CD4-positive, alpha-beta T cell treated with Interleukin-4 for 4 hours (primary cell): ENCODE measurements at places on chromosomes 3 and 15.

- no peak for DNase-seq
Observed at GRCh38 chr3:111838133-111838532, 20.9 kb upstream of the PHLDB2 start.

DNA sequence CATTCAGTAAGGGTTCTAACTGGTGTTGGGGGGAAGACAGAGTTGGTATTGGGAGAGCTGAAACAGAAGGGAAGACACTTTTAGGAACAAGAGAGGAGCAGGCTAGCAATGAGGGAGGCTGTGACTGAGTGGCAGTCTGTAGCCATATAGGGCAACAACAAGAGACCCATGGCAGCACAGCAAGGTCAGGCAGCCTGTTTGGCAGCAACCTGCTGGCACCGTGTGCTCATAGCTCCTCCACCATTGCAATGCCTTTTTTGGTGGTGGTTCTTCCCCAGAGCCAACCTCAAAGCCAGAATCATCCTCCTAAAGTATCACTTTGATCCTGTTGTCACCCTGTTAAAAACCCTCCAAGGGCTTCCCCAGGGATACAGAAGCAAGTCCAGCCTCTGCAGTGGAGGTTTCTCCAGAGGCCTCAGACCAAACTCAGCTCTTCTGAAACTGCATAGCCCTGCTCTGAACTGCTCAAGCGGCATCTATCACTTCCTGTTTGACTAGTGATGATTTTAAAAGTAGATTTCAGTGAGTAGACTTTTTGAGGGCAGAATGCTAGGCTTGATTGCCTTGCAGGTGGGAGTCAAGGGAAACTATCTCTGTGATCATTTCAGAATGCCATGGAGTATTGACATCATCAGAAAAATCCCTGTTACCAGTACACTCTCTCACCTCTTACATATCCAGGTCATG, 176.9 kb downstream of the STAC start:
- no peak for DNase-seq

GRCh38 chr3:117217355-117217754, 507.8 kb downstream of the TUSC7 start:
- DNase-seq = no peak

DNA sequence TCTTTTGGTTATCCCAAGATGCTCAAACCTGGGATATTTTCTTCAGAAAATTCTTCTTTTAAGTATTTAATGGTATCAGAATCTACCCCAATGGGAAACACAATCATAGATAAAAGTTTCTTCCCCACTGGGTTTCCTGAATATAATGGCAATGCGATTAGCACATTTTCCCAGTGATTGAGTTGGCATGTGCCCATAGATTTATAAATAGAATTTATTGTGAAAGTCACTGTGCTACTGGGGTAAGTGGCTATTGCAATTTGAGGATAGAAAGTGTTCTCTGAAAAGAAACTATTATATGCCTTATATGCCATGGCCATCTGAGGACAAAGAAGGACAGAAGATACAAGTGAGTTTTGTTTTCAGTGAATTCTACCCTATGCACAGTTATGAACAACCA, 99.0 kb upstream of the RBMS3 start:
- DNase-seq = no peak

DNA sequence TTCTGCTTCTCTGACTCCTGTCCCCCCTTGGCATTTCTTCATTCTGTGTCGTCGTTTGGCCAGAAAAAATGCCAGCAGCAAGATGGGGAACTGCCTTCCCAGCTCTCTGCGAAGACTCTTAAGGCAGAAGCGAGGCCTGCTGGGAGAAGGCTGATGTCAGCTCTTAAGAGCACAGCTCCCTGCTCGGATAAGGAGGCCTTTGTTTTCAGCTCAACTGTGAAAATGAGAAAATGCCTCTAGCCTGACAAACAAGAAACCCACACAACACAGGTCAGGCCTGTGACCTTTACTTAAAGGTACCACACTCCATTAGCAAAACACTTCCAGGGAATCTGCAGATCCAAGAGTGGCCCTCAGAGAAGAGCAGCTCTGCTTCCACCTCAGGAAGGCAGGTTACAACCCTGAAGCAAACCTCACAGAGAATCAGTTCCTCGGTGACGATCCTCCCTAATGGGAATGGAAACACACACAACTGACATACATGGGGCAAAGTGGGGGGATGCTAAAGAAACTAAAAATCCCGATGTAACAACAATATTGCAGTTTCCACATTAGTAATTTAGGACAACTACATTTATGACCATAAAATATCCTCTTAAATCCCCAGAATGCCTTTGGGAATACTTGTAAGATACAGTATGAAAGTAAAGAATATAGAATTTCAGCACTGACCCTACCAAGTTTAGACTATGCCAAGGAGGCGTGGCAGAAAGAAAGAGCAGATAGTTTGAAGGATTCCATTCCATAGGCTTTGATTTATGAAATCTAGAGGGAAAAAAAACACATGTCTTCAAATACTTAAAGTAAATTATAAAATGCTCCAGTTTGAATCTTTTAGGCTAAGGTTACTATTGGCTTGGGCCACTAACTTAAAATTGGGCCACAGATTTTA, 52.1 kb downstream of the VGLL4 start:
- DNase-seq = no peak

- peak; percentile 73 for DNase-seq
Observed at GRCh38 chr3:108489776-108490175, 20.6 kb downstream of the MYH15 start.

DNA sequence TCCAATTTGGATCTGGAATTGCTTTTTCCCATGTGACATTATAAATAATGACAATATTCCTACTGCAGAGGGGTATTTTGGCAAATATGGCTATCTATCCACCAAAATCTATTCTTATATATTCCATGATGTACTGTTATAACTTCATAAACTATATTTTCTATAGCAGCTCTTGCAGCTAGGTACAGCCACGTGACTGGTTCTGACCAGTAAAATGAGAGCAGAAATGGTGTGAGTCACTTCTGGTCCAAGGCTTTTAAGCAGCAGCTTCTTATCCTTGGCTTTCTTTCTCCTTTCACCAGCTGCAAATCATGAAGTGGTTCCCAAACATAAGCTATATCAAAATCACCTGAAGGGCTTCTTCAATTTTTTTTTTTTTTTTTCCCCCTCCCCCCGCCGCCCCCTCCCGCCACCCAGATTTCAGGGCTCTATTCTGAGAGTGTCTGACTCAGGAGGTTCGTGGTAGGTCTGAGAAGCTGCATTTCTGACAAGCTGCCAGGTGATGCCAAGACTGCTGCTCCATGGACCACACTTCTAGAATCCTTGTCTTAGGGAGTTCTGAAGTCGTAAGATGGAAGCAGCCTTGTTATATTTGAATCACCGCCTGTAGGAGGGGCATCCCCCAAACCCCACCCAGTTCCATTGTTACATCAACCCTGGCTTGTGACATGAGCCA, 357.5 kb downstream of the CHST2 start:
- no peak for DNase-seq

DNA sequence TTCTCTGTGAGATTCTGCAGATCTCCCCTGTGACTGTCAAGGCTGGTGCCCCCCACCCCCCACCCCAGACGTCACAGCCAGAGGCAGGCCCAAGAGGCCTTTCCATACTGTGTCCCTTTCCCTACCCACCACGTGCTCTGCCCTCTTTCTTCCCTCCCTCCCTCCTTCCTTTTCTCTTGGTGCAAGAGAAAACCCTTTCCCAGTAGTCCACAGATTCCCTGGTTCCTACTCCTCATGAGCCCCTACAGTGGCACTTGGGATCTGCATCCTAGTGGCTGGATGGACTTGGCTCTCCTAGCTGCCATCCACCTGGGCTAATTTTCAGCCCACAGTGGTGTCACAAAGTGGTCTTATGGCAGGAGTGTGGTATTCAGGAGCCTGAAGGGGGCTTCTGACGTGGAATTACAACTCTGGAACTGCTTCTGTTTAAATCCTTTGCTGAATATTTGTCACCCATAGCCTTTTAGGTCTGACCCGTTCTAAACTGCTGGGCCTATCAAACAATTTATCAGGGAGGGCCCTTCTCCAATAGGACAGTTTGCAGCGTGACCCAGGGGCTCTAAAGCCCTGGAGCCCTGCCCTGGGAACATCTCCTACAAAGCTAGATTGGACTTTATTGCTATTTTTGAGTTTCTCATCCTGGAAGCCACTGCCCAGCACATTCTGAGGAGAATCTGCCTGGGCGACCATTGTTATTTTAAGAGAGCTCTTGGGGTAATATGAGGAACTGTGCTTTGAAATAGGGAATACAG, 35.3 kb downstream of the KLF13 start:
- no peak for DNase-seq

- no peak for DNase-seq
Observed at GRCh38 chr3:118476885-118477618, 557.6 kb downstream of the IGSF11 start.

DNA sequence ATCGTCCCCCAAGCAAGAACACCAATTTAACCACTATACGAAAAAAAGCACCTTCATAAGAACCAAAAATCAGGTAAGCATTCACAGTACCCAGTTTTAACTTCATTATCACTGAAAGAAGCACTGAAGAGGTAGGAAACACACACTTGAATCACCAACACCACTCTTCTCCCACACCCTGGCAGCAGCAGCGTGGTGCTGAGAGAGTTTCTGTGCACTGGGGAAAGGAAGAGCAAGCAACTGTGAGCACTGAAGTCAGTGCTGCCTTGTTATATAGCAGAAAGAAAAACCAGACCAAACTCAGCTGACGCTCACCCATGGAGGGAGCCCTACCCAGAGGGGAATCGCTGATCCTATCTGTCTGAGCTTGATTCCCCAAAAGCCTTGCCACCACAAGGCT, 98.2 kb downstream of the DMXL2 start:
- DNase-seq = no peak

- DNase-seq = peak; percentile 95
Observed at GRCh38 chr3:114213627-114214541, 23.5 kb downstream of the ZNF80 start.

DNA sequence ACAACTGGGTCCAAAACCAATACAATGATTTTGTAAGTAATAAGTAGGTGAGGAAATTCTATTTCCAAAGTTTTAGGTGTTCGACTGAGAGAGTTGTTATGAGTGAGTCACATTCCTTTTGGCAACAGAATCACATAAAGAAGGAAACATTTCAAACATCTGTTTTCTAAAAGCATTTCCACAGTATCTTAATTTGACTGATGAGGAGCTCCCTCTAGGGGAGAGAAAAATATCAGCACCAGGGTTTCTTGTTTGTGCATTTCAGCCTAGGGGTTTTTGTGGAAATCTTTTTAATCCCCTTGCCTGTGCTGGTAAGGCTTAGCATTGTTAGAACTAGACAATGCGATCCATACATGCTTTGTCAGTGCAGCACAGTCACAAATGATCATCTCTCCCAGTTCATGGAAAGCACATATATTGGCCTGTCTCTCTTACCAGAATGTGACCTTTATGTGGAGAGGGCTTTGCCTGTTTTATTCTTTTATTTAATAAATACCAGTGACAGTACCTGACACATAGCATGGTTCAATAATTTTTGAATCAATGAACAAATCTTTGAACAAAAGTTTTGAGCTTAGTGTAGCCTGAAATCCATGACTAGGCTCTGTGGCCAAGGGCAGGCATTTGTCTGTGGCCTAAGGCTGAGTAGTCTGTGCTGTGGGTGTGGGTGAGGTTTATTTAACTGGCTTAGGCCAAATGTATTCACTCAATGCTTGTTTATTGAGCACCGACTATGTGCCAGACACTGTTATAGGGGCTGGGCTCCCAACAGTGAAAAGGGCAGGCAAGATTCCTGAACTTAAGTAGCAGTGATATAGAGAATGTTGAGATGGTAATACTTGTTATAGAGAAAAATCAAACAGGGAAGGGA, 21.1 kb upstream of the IQCF6 start:
- DNase-seq = peak; percentile 67

- no peak for DNase-seq
Observed at GRCh38 chr15:33547876-33548275, 237.1 kb downstream of the RYR3 start.

DNA sequence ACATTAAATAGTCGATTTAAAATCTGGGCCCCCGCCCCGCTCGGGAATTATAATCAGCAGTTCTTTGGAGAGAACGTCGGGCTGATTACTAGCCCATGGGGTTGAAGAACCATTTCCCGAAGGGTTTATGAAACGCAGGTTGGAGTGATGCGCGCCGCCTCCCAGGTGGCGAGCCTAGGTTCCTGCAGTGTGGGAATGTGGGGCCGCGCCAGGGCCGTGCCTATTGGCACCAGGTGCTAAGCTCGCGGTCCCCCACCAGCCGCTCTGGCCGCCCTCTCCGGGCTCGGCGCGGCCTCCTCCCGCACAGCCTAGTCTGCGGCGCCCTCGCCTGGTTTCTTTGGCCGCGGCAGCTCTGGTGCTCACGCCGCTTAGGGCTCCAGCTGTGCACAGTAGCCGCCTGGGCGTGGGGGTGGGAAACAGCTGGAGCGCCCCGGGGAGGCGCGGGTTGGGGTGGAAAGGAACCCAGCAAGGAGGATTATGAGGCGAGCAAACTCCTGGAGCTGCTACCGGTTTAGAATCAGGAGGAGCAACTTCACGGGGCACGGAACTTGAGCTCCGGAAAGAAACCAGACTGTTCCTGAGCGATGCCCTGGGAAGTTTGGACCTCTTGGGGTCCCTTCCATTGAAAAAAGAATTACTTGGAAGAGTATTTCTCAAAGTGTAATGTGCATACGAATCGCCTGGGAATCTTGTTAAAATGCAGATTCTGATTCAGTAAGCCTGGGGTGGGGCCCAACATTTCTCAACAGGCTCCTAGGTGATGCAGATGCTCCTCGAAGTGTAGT, 5.6 kb upstream of the MECOM start:
- DNase-seq = no peak

GRCh38 chr3:73427048-73427706, 197.6 kb downstream of the PDZRN3 start:
- DNase-seq = no peak

DNA sequence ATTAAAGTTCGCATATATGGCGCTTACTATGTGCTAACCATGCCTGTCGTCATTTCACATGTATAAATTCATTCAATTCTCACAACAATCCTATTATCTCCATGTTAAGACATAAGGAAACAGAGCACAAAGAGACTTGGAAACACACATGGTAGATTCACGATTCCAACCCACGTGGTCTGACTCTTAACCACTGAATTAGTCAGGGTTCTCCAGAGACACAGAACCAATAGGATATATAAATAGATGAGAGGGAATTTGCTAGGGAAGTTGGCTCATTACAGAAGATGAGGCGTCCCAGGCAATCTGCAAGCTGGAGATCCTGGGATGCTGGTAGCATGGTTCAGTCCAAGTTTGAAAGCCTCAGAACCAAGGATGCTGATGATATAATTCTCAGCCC, 765.3 kb downstream of the TBL1XR1 start:
- no peak for DNase-seq

DNA sequence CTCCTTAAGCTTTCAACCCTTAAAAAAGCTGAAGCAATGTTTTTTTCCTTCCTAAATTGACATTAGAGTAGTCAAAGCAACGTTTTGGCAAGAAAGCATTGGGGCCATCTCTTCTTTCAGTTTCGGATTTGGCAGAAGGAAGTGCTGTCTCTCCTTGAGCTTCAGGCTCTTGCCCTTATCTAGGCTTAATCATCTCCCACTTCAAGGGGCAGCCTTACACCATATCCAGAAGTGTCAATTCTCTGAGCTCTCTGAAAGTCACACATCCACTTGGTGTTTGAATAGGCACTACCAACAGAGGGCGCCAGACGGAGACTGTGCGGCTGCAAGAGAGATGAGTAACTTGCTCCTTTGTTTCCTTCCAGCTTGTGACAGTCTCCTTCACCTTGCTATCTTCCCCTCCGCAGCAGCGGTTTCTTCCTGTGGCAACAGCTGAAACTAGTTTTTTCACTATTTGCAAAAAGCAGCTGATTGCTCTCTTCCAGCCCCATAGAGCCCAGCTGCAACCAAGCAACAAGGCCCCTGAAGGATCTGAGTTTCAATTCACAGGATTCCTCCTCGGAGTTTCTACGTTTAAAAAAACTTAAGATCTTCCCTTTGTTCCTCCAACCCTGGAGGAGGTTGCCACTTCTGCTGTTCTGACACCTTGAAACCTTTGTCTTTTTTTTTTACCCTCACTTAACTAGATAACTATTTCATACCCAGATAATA, 147.0 kb upstream of the SLCO3A1 start:
- peak; percentile 89 for DNase-seq
